ENCODE measurements at places on chromosomes 13 and 19.

- peak; percentile 81 for DNase-seq
These were observed 36.7 kb upstream of the CD177 start for GRCh38 chr19:43316591-43317319.

DNA sequence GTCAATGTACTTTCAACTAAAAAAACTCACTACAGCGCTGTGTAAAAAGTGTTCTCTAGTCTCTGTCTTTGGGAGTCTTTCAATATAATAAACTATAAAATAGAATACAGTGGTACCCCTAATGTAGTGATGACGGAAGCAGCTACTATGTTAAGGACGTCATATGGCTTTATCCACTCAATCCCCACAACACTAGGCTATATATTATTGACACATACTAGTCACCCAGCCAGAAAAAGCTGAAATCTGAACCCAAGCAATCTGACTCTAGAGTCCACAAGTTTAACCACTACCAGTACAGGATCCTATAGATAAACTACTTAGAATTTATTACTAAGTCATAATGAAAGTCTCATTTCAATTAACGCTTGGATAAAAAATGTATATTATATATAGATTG, 48.3 kb downstream of the ELF1 start:
- no peak for DNase-seq

DNA sequence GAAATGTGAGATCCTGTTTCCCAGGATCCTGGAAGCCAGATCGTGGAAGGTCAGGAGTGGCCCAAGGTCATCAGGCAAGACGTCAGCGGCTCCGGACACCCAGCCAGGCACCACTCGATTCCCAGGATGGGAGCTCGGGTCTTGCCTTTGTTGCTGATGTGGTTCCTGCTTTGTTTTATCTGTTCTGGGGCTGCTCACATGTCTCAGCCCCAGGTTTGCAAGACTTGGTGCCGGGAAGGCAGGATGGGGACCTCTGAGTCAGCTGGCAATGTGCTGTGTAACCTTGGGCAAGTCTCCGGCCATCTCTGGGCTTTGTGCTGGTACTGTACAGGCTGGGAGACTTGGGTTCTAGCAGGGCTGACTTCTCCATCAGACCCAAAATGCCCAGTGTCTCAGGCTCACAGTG, 1.4 kb upstream of the FCHO1 start:
- DNase-seq, result no peak

GRCh38 chr13:86087244-86087643, 288.0 kb upstream of the SLITRK6 start:
- no peak for DNase-seq

- no peak for DNase-seq
These were observed 10.2 kb downstream of the C2CD4C start for GRCh38 chr19:398719-399118.

DNA sequence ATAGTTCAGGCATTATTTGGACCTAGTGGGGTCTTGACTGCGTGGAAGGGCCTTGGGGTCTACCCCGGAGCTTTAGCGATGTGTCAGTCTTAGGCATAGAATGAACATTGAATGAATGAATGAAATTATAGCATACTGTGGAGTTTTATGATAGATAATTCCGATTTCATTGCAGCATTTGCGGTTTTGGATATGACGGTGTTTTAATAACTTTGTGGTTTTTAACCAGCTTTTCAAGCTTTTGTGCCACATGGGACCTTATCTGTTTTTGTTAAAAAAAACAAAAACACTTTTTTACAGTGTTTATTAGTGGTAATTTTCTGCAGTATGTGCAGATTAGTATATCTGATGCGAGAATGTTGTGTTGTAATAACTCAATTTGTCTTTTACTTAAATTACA, 696 bp downstream of the NUP58 start:
- DNase-seq, result no peak

GRCh38 chr19:36030264-36031148, 2.2 kb downstream of the CLIP3 start:
- DNase-seq, result peak; percentile 52

- DNase-seq, result no peak
These were observed 24.0 kb upstream of the LAIR1 start for GRCh38 chr19:54388802-54389139.

GRCh38 chr19:38148337-38148736, 75.7 kb downstream of the DPF1 start:
- DNase-seq, result no peak

GRCh38 chr13:63605962-63606361, 2190.3 kb upstream of the PCDH20 start:
- DNase-seq, result peak; percentile 14
